ENCODE measurements at places on chromosomes 12 and 14.

GRCh38 chr12:53181935-53182334 is 1.2 kb upstream of the CSAD start:
- DNase-seq: no peak

- DNase-seq: no peak
These were observed 123.7 kb upstream of the DHRS4 start for GRCh38 chr14:23829736-23830471.

DNA sequence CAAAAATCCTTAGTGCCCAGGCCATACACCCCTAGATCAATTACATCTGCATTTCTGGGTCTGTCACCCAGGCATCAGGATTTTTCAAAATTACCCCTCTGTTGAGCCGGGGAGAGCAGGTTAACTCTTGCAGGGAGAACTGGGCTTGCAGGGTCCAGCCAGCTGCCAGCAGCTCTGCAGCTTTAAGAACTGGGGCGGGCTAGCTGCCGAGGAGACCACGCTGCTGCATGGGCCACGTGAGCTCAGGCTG is at the start of gene DGLUCY:
TSS of gene DGLUCY (plus strand) at position 245 of the 250 bp plus-strand sequence. CDS start 46,222 bp downstream, outside the sequence.
- no peak for DNase-seq

DNA sequence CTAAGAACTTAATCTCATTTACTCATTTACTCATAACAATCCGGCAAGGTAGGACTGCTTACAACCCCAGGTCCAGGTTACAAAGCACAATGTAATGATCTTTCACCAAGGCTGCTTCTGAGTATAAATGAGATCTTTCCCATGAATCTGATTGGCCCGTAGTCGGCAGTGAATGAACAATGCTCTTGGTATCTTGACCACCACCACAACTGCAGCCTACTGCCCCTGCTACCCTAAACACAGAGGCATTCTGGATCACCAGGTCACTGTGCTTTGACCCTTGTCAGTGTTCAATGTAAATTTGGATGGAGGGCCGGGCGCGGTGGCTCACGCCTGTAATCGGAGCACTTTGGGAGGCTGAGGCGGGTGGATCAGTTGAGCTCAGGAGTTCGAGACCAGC is 15.9 kb downstream of the FAM181A start:
- no peak for DNase-seq

DNA sequence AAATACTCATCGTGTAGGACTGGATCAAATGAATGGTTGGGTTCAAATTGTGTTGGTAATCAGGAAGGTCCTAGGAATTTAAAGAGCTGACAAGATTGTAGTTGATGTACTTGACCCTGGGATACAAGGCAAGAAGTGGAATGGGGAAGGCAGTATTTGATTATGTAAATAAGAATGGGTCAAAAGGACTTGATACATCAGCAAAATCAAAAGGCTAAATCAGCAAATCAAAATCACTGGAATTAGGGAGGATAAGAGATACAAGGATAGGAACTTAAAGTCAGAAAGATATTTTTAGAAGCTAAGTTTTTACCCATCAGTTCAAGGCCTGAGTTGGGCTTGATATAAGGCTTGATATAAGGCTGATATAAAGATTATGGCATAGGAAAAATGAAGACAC is 65.8 kb downstream of the VEZT start:
- no peak for DNase-seq

DNA sequence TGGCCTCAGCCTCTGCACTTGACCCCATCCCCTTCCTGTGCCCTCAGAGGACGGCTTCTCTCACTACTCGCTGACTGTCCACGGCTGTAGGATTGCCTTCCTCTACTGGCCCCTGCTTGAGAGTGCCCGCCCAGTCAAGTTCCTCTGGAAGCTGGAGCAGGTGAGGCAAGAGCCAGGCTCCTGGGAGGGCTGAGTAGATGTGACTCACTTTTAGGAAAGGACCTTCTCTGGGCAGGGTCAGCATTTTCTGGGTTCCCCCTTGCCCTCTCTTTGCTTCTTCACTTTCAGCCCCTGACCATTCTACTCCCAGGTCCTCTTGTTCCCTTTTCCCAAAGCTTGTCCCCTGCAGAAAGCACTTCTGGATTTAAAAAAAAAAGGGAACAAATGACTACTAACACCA is 7.7 kb downstream of the CLSTN3 start:
- DNase-seq: no peak

DNA sequence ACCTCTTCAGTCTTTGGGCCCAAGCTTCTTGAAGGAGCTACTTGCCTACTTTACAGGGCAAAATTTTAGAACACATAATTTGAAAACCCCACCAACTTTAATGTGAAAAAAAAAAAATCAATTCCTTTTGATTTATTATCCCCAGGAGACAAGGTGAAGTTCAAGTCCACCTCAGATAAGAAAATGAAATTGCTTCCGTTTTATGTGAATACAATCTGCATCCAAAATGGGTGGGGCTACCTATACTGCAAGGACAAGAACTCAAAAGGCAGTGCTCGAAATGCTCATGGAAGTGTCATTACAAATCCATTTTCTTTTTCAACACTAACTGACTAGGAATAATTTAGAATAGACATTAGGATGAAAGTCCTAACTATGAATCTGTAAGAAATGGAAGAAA is 45.7 kb downstream of the SSPN start:
- DNase-seq: no peak

DNA sequence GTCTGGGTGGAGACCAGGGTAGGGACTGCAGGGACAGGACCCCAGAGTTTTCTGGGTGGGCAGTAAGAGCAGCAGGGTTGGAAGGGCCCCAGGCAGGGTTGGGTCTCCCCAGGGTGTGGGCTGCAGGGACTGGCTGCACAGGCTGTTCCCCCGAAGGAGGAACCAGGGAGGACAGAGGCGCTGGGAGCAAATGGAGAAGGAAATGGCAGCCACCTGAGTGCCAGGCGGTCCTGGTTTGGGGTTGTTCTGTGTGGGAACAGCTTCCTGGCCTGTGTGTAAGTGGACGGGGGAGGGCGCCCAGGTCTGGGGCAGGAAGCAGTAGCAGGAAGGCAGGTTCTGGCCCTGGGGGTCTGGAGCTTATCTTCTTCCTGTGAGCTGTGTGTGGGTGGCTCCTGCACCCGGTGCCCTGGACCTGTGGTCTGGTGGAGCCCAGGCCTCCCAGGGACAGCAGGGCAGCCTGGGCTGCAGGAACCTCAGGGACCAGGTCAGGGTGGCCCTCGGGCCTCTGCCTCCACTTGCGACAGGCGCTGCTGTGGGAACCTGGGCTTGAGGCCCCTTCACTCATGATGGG is 372.8 kb downstream of the TMEM121 start:
- DNase-seq: no peak

- DNase-seq: no peak
These were observed 141.0 kb upstream of the G2E3 start for GRCh38 chr14:30417999-30418398.

DNA sequence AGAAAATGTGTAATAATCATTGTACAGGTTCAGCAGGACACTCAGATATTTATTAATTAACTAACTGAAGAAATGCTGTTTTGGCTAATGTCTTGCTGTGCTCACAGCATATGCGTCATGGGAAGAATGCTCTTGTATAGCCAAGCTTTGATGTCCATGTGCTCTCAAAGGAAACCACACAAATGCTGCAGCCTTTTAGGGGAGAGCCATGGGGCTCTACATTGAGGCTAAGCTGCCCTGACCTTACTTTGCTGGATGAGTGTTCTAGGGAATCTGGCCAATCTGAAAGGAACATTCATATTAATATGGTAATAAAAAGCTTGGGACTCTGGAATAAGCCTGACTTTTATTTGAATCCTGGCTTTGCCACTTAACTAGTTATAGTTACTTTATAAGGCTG is 9.5 kb upstream of the CRADD start:
- DNase-seq: no peak

DNA sequence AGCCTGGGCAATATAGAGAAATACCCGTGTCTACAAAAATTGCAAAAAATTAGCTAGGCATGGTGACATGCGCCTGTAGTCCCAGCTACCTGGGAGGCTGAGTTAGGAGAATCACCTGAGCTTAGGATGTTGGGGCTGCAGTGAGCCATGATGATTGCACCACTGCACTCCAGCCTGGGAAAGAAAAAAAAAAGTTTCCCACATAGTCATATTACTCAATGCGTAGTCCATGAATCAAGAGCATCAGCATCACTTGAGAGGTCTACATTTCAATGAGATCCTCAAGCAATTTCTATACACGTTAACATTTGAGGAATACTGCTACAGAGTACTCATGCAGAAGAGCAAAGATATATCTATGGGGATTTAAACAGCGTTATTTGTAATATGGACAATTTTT is 5.2 kb upstream of the LRRC23 start:
- DNase-seq: no peak

DNA sequence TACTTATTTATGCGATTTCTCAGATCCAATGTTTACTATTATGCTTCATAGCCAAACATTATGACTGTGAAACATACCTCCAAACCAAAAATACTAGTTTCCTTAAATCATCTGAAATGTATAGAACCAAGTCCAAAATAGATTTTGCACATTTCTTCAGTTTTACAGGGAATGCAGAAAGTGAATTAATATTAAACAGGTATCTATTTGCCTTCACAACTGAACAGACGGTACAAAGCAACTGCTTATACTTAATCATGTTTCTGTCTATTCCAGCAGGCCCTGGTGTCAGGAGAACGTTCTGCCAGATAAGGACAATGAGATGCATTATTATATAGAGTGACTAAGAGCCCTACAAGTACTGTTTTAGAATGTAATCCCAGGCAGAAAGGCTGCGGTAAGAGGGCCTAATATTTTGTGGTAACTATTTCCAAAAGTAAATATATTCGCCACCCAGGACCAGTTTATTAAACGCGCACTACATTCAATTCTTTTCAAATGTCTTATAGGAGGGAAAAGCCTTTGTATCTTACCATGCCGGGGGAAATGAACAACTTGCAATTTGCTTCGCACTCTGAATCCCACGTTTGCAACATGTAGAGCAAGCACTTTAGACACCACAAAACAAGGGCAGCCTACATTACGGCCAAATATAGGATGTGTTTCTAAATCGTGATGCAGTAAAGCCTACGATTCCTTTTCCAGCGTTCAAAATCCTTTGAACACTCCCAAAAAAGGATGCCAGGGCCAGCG is 1.5 kb downstream of the CORO1C start:
- DNase-seq: no peak

DNA sequence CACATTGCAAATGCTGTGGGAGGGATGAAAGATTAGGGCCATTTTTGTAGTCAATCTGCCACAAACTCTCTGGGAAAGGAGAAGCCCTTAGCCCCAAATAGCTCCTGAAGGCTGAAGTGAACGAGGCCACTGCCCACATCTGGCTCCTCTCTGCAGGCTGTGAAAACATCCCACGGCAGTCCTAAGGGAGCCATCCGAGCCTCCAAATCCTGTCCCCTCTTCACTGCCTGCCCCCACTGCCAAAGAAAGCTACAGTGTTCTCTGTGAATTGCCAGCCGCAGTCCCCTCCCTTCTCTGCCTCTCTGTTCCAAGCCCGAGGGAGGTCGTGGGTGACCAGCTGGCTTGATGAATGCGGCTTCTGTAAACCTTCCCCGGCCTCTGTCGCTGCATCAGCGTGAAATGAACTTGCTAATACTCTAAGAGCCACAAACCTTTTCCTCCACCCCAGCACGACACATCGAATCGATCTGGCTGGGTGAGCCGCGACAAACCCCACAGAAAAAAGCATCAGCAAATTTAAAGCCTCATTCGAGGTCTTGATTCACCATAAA is 180.7 kb upstream of the NRXN3 start:
- no peak for DNase-seq

- DNase-seq: no peak
These were observed 23.0 kb upstream of the ATP2B1 start for GRCh38 chr12:89731614-89732013.

GRCh38 chr14:54354096-54354495 is 42.7 kb upstream of the CDKN3 start:
- DNase-seq: no peak

- DNase-seq: no peak
These were observed 54.6 kb downstream of the TRAFD1 start for GRCh38 chr12:112179916-112180315.

GRCh38 chr12:105892362-105892910 is 246.3 kb downstream of the NUAK1 start:
- DNase-seq: no peak

DNA sequence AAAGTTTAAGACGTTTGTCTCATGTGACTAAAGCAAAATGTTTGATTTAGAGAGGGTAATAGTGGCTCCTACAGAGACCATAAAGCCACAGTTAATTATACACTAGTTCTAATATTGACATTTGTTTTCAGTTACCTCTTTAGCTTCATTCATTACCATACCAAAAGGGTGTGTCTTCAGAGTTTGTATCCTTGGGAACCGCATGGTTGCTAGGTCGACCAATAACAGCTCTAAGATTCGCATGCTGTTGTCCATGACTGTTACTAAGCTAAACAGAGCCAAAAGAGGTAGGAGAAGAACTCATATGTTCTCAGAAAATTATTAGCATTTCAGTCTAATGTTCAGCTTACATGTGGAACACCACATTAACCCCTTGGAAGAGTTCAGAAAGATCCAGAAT is 36.2 kb upstream of the ETNK1 start:
- DNase-seq: no peak

GRCh38 chr12:109191621-109192250 is 75.3 kb downstream of the ACACB start:
- DNase-seq: no peak

- DNase-seq: no peak
These were observed 116.8 kb downstream of the CRADD start for GRCh38 chr12:93793983-93794382.

DNA sequence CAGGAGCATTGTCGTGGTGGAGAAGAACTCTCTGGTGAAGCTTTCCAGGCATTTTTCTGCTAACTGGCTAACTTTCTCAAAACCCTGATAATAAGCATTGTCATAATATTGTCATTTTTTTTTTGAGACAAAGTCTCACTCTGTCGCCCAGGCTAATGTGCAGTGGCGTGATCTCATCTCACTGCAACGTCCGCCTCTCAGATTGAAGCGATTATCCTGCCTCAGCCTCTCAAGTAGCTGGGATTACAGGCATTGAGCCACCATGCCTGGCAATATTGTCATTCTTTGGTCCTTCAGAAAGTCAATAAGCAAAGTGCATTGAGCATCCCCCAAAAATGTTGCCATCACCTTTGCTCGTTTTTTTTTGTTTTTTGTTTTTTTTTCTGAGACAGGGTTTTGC is 26.4 kb downstream of the C12orf71 start:
- DNase-seq: no peak

GRCh38 chr12:63362166-63362565 is 211.2 kb upstream of the AVPR1A start:
- DNase-seq: no peak

DNA sequence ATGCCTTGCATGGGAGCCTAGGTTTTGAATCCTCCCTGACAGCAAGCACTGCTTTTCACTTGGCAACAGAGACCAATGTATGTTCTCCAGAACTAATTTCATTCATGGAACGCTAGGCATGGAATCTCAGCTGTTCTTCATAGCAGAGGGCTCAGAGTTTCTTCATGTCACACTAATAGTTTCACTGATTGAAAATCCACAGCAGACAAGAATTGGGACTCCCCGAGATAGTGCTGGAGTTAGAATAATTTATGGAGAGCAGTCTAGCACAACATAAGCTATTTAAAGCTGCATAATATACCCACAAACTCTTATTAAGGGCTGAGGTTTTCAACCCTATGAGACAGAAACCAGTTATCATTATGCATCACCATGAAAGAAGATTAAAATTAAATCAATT is 342.5 kb downstream of the TMEM132D start:
- no peak for DNase-seq
